ENCODE measurements at places on chromosomes 1 and 21.
A peak's percentile ranks its signal among the peaks of the same experiment; 100 is the strongest.

DNA sequence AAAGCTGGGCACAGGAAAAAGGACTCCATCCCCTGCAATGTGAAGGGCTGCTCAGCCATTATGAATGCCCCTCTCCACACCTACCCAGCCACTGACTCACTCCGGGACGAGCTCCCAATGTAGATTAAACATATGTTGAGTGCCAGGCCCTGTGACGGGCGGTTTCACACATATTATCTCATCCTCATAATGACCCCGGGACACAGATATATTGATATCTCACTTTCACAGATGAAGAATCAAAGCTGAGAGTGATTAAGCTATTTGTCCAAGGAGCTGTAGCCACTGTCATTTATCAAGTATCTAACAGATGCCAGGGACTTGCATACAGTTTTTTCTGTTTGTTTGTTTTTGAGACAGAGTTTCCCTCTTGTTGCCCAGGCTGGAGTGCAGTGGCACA, 35.0 kb upstream of the SLC30A1 start:
- no peaks in the 10 kb centered on the region for H3K27me3 ChIP-seq
- H3K36me3 ChIP-seq, result no peaks in the 10 kb centered on the region
- H3K4me1 ChIP-seq, result peaks cover 23% of the 10 kb centered on the region
- H3K4me3 ChIP-seq, result no peak overlapping the region
- no peak overlapping the region for H3K27ac ChIP-seq

GRCh38 chr1:117655220-117655577, 49.4 kb downstream of the TENT5C start:
- no peaks in the 10 kb centered on the region for H3K4me1 ChIP-seq
- no peaks in the 10 kb centered on the region for H3K36me3 ChIP-seq
- H3K4me3 ChIP-seq, result no peak overlapping the region
- H3K27me3 ChIP-seq, result no peaks in the 10 kb centered on the region

DNA sequence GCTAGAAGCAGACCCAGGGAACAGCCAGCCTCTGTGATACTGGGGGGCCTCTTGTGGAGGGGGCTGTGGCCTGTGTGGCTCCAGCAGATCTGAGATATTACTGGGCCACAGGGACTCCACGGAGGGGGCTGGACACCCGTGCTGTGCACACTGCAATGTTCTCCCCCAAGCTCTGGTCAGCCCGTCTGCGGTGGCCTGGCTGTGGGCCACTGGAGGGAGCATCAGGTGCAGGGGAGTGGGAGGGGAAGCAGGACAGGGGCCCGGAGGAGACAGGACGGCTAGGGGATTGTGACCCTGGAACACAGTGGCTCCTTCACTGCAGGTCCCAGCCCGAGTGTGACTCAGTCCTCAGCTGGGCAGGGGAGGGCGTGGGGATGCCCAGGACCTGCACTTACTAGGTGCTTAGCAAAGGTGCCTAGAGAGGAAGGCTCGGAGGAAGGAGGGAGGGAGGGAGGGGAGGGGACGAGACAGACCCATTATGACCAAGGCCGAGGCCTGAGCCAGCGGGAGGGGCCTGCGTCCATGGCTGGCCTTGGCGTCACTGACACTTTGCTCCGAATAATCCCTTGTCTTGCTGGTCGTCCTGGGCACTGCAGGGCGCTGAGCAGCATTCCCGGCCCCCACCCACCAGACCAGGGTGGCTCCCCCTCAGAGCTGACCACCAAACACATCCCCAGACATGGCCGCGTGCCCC, 44.2 kb downstream of the PRDM16 start:
- peaks cover 74% of the 10 kb centered on the region for H3K4me1 ChIP-seq
- no peak overlapping the region for H3K4me3 ChIP-seq
- H3K27me3 ChIP-seq, result peaks cover 4% of the 10 kb centered on the region
- no peak for DNase-seq
- peaks cover 16% of the 10 kb centered on the region for H3K36me3 ChIP-seq
- no peak overlapping the region for H3K27ac ChIP-seq

- no peaks in the 10 kb centered on the region for H3K27me3 ChIP-seq
- H3K4me1 ChIP-seq, result no peaks in the 10 kb centered on the region
- H3K27ac ChIP-seq, result no peak overlapping the region
- no peak for DNase-seq
- H3K4me3 ChIP-seq, result no peak overlapping the region
- H3K36me3 ChIP-seq, result no peaks in the 10 kb centered on the region
These were observed 8.0 kb upstream of the RNPC3 start for GRCh38 chr1:103517380-103518047.

GRCh38 chr1:32886004-32886827, at the start of gene HPCA:
Gene HPCA, plus strand, starts transcription at chr1:32886491. Its CDS starts 2,408 bp downstream, at chr1:32888899.
- H3K27me3 ChIP-seq, result peaks cover 22% of the 10 kb centered on the region
- peaks cover 51% of the 10 kb centered on the region for H3K4me1 ChIP-seq
- H3K36me3 ChIP-seq, result peaks cover 12% of the 10 kb centered on the region
- DNase-seq, result peak; percentile 66

DNA sequence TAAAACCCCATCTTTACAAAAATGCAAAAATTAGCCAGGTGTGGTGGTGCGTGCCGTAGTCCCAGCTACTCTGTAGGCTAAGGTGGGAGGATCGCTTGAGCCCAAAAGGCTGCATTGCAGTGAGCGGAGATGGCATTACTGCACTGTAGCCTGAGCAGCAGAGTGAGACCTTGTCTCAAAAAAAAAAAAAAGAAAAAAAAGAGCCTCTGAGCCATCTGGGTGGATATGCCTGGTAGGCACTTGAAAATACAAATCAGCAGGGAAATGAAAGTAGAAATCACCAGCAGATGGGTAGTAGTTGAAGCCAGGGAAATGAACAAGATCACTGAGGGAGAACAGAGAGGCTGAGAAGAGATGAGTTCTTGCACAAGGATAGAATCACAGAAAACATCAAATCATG, 131.0 kb upstream of the HMCN1 start:
- H3K27me3 ChIP-seq, result no peaks in the 10 kb centered on the region
- DNase-seq, result peak; percentile 48
- no peak overlapping the region for H3K27ac ChIP-seq
- H3K4me1 ChIP-seq, result no peaks in the 10 kb centered on the region
- H3K36me3 ChIP-seq, result no peaks in the 10 kb centered on the region

DNA sequence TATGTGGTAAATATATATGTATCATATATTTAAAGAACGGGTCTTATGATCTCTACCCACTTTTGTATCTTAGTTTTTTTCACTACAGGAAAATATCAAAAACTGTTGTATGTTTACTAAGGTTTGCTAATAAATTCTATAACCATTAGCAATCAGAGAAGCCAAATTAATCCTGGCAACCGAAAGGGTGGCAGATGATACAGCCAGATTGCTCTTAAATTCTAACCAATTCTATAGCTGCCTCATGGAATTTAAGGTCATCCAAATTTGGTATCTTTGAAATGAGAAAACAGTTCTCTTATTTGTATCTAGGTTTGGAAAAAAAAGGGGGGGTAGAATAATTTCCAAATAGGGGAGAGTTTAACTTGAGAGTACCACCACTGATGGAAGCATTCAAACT, 591.2 kb downstream of the SMYD3 start:
- DNase-seq, result no peak
- no peak overlapping the region for H3K27ac ChIP-seq
- no peaks in the 10 kb centered on the region for H3K27me3 ChIP-seq
- no peaks in the 10 kb centered on the region for H3K4me1 ChIP-seq

- H3K36me3 ChIP-seq, result no peaks in the 10 kb centered on the region
- no peaks in the 10 kb centered on the region for H3K27me3 ChIP-seq
- no peak overlapping the region for H3K4me3 ChIP-seq
- no peak overlapping the region for H3K27ac ChIP-seq
- no peaks in the 10 kb centered on the region for H3K4me1 ChIP-seq
These were observed 6.9 kb upstream of the SPOCD1 start for GRCh38 chr1:31822766-31823165.

DNA sequence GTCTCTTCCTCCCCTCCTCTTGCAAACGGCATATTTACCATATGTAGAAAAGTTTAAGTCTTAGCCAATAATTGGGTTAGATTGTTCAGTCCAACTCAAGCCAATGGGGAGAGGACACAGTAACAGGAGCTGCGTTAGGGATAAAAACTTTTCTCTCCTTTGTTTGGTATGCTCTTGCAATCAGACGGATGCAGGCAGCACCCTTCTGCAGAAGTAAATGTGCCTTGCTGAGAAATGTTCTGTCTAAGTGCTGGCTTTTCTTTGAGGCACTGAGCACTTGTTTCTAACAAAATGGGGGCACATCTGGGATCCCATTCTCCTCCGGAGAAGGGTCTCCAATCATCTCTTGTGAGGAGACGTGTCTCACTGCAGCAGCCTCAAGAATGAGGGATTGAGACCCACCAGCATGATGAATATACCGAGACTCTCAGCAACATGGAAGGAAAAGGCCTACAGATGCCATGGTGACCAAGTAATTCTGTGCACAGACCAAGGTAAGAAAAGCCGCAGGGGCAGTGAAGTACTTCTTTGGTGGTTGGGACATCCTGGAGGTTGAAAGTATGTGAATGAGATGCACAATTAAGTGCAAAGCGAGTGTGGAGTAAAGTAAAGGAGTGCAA, 20.7 kb upstream of the GNG4 start:
- no peak overlapping the region for H3K27ac ChIP-seq
- no peak overlapping the region for H3K4me3 ChIP-seq
- no peaks in the 10 kb centered on the region for H3K27me3 ChIP-seq
- no peaks in the 10 kb centered on the region for H3K4me1 ChIP-seq
- no peaks in the 10 kb centered on the region for H3K36me3 ChIP-seq

DNA sequence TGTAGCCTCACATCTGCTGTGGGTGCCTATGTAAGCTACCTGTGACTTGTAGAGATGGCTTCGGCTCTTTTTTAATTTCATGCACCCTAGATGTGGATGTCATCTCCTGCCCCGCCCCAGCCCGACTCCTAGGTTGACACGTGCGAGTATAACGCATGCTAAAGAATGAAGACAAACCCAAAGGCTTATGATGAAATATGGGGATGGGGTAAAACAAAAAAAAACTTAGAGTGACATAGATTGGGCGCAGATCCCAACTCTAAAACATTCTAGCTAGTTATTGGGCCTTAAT, 613 bp upstream of the ERO1B start:
- H3K4me1 ChIP-seq, result peaks cover 8% of the 10 kb centered on the region
- H3K4me3 ChIP-seq, result peak overlapping the region; percentile 71
- DNase-seq, result no peak
- H3K27ac ChIP-seq, result no peak overlapping the region

DNA sequence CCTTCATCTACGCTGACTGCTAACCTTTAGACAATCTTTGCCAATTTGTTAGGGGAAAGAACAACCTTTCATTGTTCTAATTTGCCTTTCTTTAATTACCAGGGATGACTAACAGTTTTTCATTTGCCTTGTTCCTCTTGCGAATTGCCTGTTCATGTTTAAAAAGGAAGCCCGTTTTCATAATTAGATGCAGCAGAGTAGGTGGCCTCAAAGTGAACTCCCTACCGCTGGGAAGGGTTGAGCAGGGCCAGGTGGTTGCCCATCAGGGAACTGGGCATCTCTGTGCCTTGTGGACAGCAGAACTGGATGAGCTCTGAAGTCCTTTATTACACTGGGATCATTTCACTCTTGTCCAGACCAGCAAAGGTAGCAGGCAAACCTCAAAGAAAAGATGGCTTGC, 59.0 kb downstream of the HIVEP3 start:
- no peaks in the 10 kb centered on the region for H3K27me3 ChIP-seq
- H3K4me3 ChIP-seq, result no peak overlapping the region
- H3K4me1 ChIP-seq, result peaks cover 27% of the 10 kb centered on the region
- no peaks in the 10 kb centered on the region for H3K36me3 ChIP-seq
- H3K27ac ChIP-seq, result no peak overlapping the region

DNA sequence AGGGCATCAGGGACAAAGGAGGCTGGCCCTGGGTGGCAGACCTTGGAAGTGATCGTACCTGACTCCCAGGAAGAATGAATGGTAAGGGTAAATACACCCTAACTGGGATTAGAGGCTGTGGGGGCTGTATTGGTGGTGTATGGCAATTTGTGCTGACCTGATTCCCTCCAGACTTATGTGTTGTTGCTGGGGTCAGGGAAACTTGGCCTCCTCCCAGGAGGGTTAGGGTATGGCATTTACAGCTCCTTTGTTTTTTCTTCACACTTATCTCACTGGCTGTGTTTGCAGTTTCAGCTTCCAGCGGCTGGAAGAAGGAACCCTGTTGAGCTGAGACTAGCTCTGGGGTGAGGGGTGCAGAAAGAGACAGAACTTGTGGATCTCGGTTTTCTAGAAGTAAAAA, 8.2 kb downstream of the VANGL1 start:
- H3K4me3 ChIP-seq, result no peak overlapping the region
- H3K27me3 ChIP-seq, result no peaks in the 10 kb centered on the region
- no peak overlapping the region for H3K27ac ChIP-seq
- peak; percentile 43 for DNase-seq
- no peaks in the 10 kb centered on the region for H3K36me3 ChIP-seq
- H3K4me1 ChIP-seq, result peaks cover 11% of the 10 kb centered on the region

- no peak overlapping the region for H3K27ac ChIP-seq
- H3K4me3 ChIP-seq, result no peak overlapping the region
- peaks cover 14% of the 10 kb centered on the region for H3K4me1 ChIP-seq
- H3K27me3 ChIP-seq, result peaks cover 4% of the 10 kb centered on the region
- DNase-seq, result no peak
These were observed 65.4 kb downstream of the FAM163A start for GRCh38 chr1:179808503-179808902.

DNA sequence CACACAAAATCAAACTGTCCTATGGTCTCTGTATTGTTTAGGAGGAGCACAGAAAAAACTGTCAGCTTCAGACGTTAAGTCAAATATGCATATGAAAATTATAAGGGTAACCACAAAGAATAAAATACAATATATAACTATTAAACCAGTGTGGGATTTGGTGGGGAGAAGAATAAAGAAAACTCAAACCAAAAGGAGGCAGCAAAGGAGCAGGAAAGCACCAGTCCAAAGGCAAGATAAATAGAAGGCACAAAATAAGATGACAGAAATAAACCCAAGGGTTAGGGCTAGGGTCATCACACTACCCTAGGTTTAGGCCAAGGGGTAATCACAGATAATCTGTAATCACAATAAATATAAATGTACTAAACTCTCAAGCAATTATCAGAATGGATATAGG, 32.8 kb downstream of the DLGAP3 start:
- peaks cover 18% of the 10 kb centered on the region for H3K36me3 ChIP-seq
- H3K4me3 ChIP-seq, result no peak overlapping the region
- no peaks in the 10 kb centered on the region for H3K4me1 ChIP-seq
- no peak for DNase-seq
- no peaks in the 10 kb centered on the region for H3K27me3 ChIP-seq

- no peaks in the 10 kb centered on the region for H3K27me3 ChIP-seq
- peak overlapping the region; percentile 100 for H3K27ac ChIP-seq
- H3K4me3 ChIP-seq, result peak overlapping the region; percentile 98
- peaks cover 7% of the 10 kb centered on the region for H3K4me1 ChIP-seq
These were observed 536 bp upstream of the EXO1 start for GRCh38 chr1:241847540-241847795.

GRCh38 chr1:9311479-9311878, 18.8 kb downstream of the SPSB1 start:
- peaks cover 9% of the 10 kb centered on the region for H3K36me3 ChIP-seq
- H3K27ac ChIP-seq, result no peak overlapping the region
- H3K4me1 ChIP-seq, result peaks cover 56% of the 10 kb centered on the region
- no peak overlapping the region for H3K4me3 ChIP-seq
- no peak for DNase-seq

DNA sequence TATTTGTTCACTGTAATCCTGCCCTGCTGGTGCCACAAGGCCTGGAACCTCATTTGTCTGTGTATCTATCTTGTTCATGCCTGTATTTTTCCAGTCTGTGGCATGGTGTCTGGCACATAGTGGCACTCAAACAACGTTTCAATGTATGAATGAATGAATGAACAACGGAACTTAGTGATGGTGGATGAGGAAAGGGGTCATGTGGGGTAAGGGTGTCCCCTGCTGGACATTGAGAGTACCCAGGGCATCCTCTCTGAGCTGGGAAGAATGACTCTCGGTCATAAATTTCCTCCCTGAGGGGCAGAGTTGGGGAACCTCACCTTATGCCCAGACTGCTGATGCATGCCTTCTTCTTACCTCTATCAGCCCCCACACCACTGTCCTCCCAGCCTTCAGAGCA, 18.9 kb upstream of the ZNF683 start:
- H3K4me1 ChIP-seq, result no peaks in the 10 kb centered on the region
- H3K27ac ChIP-seq, result no peak overlapping the region
- no peaks in the 10 kb centered on the region for H3K27me3 ChIP-seq
- no peak overlapping the region for H3K4me3 ChIP-seq
- H3K36me3 ChIP-seq, result no peaks in the 10 kb centered on the region
